ENCODE measurements at places on chromosomes 12 and 14. TPM values are rescaled to one million over a fixed set of nuclear protein-coding genes. Genes with fewer than 3 reads are reported as not detected.
A peak's percentile ranks its signal among the peaks of the same experiment; 100 is the strongest.

DNA sequence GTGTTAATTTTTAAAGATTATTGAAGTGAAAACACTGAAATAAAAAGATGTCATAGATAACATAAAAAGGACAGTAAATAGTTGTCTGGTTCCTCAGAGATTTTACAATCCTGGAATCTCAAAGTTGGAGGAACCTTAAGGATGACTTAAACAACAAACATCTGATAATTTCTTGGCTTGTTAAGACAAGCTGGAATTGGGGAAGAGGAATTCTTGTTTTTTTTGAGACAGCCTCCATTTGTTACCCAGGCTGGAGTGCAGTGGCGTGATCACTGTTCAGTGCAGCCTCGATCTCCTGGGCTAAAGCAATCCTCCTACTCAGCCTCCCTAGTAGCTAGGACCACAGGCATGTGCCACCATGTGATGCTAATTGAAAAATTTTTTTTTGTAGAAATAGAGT, 2.3 kb downstream of the ZNF410 start:
- DNase-seq, result no peak

DNA sequence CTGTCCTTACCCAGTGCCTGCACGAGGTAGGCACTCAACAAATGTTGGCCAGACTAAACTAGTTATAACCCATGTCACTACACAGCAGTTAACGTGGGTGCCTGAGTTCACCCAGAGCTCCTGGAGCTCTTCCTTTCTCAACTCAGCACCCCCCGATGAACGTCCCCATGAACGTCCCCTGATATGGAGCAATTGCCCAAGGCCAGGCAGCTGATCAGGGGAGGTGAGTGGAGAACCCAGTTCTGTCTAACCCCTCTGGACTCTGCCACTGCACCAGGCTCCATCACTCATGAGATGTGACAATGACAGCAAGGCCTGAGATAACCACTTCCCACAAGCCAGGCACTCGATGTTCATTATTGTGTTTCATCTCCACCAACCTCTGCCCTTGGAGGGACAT, 199.0 kb downstream of the BCL11B start:
- peak; percentile 30 for DNase-seq

- no peak for DNase-seq
These were observed 10.6 kb upstream of the SFSWAP start for GRCh38 chr12:131700271-131700670.

GRCh38 chr12:82144505-82144904, 213.7 kb downstream of the CCDC59 start:
- no peak for DNase-seq

- no peak for DNase-seq
These were observed 152.0 kb downstream of the KTN1 start for GRCh38 chr14:55731881-55732498.

GRCh38 chr12:117494833-117495655, 133.6 kb upstream of the NOS1 start:
- peak; percentile 35 for DNase-seq

DNA sequence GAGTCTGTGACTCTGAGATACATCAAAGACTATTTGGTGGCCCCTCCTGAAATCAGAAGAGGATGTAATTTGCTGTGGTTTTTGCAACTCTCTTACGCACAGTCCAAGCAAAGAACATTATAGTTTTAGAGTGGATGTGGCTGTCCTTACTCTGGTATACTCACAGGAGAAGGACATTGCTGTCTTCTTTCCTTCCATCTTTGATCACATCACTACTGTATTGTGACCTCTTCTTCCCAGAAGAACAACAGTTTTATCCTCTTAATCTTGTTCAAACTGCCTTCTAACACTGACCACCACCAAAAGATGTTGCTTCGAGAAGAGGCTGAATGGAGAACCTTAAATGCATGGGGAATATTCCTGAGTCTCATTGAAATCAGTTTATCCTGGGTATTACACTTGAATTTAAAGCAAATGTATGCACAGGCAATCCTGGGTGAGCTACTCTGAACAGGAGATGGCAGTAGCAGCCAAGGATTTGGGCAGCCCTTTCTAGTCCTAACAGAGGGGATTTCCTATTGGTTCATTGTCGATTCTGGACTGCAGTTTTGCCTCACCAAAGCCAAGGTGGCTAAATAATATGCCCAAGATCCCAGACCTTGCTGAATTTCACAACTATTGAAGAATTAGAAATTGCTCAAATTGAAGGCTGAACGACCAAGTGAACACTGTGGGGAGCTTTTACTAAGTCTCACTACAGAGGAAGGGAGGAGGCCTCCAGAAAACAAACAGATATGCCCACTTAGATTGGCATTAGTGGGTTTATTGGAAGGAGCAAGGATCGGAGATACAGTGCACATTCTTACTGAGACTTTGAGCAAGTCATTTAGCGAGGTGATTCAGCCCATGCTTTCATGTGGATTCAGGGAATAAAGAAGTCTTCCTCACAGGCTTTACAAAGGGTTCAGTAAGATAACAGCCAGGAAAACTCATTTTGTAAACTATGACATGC, 282.8 kb downstream of the PAWR start:
- no peak for DNase-seq

- no peak for DNase-seq
These were observed 5.2 kb downstream of the ANO4 start for GRCh38 chr12:100799770-100800169.

DNA sequence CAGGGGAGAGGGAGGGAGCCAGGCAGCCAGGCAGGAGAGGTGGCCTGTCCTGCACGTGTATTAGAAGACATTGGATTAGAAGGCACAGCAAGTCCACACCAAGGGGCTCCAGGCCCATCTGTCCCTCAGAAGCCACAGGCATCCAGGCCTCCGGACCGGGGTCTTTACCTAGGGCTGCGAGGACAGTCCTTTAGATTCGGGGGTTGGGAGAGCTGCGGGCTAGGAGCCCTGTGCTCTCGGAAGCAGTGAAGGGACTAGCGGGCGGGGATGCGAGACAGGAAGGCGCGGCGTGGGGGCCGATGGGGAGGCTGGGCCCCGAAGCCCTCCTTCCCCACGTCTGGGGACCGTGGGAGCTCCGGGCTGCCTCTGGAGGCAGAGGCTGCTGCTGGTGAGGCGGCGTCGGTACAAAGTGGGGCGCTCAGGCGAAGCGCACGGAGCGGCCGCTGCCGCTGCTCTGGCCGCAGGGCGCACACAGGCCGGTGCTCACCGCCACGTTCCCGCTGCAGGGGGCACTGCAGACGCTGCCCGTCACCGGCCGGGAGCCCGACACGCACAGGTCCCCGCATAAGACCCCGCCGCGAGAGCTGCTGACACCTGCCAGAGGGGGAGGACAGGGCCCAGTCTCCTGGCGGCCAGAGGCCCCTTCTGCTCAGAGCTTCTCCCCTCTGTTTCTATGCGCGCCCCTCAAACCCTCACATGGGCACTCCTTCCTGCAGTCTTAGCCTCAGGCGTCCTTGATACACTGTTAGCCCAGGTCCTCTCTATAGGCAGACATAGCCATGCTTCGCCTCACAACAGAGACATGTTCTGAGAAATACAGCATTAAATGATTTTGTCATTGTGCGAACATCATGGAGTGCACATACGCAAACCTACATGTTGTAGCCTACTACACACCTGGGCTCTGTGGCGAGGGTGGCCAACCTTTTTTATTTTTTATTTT, 17.3 kb downstream of the KRT7 start:
- DNase-seq, result peak; percentile 75

DNA sequence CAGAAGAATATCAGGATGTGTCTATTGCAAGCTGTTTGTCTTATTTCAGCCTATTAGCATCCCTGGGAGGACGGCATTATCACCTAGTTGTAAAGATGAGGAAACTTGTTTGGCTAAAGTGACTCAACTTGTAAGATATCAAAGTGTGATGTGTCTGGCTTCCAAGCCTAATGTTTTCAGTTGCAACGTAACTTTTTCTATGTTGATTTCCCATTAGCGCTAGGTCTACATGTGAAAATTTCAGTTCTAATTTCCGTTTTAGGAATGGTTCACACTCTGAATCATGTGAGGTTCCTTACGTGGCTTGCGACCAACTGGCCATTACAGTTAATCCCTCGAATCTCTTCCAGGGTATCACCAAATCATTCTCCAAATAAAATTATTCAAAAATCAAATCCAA, 58.0 kb downstream of the LLPH start:
- no peak for DNase-seq

DNA sequence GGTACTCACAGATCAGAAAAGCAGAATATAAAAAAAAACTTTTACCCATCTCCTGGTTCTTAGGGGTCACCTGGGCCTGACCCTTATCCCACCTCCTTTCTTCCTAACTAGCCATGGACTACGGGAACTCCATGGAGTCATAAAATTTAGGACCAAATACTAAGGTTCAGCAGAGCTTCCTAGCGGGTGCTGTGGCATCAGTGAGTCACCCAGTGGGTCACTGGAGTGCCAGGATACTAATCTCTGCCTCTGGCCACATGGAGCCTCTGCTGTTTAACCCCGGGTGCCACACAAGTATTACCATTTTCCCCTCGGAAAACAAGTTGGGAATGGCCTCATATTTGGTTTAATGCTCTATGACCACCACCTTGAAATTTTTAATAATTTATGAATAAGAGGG, 6.9 kb downstream of the ZBTB39 start:
- DNase-seq, result peak; percentile 24

DNA sequence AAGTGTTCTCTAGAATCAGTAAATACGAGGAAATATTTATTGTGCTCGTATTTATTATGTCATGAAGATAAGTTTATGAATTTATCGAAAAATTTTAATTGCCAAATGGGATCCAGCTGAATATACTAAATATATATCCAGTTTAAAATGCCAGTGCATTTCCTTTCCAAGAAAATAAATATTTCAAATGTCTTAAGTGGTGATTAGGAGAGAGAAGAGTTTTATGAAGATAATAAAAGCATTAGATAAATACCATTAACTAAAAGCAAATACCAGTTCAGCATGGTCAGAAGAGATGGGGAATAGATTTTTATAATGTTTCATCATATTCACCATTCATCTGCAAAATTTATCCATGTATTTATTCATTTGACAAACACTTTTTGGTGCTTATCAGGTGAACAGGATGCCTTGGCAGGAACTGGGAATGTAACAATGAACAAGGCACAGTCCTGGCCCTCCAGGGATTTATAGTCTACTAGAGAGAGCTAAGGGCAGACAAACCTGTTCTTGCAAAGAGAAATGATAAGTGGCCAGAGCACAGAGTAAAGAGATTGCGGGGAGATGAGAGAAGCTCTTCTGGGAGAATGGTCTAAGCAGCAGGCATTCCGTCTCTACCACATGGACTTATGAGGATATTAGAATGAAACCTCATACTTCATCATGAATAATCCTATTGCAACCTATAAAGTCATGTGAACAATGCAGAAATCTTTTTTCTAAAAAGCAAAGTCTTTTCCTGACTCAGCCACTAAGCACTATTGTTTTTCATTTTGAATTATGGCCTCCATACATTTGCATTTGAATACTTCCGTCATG, 143.7 kb upstream of the ABCD2 start:
- DNase-seq, result no peak

DNA sequence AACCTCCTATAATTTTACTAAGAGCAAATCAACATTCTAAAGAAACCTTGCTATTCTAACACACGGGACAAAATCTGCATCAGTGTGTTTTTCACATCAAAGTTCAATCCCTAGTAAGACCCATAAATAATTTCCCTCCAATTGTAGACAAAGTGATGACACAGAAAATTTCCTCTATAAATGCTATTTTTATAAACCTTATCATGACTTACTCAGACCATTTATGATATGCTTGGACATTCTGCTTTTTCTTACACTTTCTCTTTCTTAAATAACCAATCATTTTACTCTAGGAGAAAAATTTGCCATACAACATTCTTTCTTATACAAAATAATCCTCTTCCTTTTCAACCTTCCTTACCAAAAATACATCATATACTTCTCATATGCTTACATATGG, 67.0 kb downstream of the SDR9C7 start:
- DNase-seq, result no peak

DNA sequence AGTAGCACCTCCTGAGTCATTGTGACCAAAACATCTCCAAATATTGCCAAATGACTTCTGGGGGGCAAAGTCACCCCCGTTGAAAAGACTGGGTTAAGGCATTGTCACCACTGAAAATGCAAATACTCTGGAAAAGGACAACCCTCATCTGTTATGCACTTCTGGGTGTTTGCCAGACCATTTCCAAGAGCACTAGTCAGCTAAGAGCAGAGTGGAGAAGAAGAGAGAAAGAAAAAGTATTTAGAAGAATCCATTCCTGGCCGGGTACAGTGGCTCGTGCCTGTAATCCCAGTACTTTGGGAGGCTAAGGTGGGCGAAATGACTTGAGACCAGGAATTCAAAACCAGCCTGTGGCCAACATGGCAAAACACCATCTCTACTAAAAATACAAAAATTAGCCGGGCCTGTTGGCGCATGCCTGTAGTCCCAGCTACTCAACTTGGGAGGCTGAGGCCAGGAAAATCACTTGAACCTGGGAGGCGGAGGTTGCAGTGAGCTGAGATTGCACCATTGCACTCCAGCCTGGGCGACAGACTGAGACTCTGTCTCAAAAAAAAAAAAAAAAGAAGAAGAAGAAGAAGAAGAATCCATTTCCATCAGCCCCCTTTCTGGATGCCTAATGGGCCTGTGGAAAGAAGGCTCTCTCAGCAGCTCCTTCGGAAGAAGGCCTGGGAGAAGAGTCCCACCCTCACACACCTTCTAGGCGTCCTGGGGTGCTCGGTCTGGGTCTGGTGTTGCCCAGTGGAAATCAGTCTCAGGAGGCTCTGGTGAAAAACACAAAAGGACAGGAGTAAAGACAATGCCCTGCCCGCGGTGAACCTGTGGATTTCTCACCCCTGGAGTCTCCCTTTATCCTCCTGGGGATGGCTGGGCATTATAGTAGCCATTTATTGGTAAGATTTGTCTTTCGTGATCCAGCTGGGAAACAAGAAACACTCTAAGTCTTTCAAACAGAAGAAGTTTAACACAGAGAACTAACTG, 3.5 kb upstream of the LTBR start:
- no peak for DNase-seq

- DNase-seq, result no peak
These were observed 24.3 kb downstream of the TSPAN9 start for GRCh38 chr12:3101309-3102024.

- no peak for DNase-seq
These were observed 69.9 kb downstream of the MYRFL start for GRCh38 chr12:69894800-69895383.

The CLEC12A gene
- total RNA-seq, result 7.5 TPM

The RAPGEF3 gene
- 79.4 TPM for total RNA-seq

The PUS1 gene
- total RNA-seq, result 38.1 TPM

The AQP6 gene
- total RNA-seq, result not detected

The AICDA gene
- total RNA-seq, result not detected

The PKP2 gene
- 1.00 TPM for total RNA-seq

The TMCC3 gene
- 15.8 TPM for total RNA-seq

The TEX22 gene
- not detected for total RNA-seq

The SERPINA10 gene
- total RNA-seq, result not detected

The SLC17A8 gene
- total RNA-seq, result not detected

All from mesenteric fat pad (tissue), 1 donor.